ENCODE measurements at places on chromosomes 16 and 17.
A peak's percentile ranks its signal among the peaks of the same experiment; 100 is the strongest.

- no peak for DNase-seq
These were observed 9.5 kb upstream of the KSR1 start for GRCh38 chr17:27446569-27447301.

GRCh38 chr16:6281994-6282393 is 1050.7 kb upstream of the RBFOX1 start:
- no peak for DNase-seq

DNA sequence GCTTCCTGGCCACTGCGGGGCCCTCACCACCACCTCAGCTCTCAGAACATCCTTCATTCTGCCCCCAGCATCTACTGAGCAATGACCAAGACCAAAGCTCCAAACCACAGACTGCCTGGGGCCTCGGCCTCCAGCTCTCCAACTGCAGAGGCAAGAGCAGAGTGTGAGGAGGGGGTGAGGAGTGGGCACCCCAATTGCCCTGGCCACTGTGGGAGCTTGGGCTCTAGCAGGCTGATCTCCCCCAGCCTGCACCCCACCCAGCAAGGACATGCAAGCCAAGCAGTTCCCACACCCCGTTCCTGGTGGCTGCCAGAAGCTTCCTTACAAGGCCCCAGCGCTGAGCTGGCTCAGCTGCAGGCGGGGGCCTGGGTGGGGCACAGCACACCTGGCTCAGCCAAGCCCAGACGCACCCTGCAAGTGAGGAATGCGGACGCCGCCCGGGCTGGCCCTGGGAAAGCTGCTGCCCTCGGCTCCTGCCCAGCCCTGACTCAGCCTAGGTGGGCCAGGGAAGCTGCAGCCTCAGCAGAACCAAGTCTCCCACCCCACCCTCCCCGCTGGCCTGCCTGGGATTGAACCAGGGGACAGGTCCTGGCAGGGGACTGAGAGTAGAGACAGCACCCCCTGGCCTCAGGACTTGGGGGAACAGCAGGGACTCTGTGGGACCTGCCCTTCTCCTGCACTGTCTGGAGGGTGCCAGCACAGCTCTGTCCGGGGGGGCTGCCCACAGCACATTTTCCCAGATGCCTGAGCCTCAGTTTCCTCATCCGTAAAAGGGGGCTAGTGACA is 29.7 kb upstream of the KRT17 start:
- DNase-seq, result no peak

DNA sequence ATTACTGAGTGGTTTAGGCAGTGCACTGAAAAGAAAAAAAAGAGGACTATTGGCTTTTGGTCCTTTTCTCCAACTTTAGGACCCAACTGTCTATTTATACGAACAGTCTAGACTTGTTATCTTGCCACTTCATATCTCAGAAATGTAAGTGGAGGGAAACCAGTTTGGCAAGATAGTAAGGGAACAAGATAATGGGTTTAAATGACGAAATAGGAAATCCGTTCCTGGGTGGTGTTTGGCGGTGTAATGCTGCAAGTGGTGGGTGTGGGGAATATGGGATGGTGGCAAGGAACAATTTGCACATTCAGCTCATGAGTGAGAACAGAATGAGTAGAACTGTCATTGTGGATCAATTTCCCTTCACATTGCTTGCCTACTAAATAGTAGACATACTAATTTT is 44.7 kb downstream of the GRB7 start:
- no peak for DNase-seq

DNA sequence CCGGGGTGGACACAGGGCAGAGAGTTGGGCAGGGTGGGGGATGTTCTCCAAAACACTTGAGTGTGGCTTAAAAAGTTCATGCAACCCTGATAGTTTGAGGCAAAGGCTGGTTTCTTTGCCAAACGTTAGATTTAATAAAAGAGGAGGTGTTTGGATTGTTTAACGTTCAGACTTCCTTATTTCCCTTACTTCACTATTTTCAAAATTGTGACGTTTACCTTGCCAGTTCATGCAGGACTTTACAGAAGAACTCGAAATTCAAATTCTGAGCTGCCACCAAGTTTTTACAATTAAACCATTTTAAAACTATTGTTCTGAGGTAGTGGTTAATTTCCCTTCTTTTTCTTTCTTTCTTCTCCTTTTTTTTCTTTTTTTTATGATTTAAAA is 5.5 kb downstream of the SEC14L1 start:
- DNase-seq, result no peak

DNA sequence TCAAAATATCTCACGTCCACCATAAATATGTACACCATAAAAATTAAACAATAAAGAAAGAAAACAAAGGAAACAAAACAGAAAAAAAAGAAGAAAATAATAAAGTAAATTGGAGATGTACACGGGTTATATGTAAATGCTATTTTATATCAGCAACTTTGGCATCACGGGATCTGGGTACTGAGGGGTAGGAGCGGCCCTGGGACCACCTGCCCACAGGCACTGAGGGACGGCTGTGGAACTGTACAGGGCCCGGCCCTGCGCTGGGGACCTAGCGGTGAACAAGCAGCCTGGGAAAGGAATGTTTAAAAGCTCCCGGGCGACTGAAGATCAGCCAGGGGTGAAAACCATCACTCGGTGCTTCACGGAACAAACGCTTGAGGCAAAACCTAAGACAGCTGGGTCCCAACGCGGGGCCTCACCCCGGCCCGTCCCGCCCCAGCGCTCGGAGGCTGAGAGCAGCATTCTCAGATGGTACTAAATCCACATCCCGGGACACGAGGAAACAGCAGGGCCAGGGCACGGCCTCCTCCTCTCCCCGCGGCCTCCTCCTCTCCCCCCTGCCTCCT is 31.2 kb downstream of the NXN start:
- no peak for DNase-seq

DNA sequence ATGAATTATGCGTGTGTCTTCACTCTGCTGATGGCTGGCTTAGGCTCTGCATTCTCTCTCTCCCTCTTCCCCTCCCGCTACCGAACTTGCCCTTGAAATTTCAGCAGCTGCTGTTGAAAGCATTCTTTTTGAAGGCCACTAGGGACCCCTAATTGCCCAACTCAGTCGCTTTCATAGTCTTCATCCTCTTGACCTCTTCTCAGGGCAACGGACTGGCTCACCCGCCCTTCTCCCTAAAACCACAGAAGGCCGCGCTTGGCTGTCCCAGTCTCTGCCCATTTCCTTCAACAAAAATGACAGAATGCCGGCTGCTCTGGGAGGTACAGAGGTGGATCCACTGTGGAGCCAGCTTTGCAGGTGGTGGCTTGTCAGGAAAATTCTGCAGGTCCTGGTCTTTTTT is 21.0 kb upstream of the FMNL1 start:
- no peak for DNase-seq

GRCh38 chr16:49409121-49409520 is 35.5 kb downstream of the C16orf78 start:
- no peak for DNase-seq

- DNase-seq, result no peak
These were observed 45.6 kb upstream of the LCMT1 start for GRCh38 chr16:25065899-25066298.

DNA sequence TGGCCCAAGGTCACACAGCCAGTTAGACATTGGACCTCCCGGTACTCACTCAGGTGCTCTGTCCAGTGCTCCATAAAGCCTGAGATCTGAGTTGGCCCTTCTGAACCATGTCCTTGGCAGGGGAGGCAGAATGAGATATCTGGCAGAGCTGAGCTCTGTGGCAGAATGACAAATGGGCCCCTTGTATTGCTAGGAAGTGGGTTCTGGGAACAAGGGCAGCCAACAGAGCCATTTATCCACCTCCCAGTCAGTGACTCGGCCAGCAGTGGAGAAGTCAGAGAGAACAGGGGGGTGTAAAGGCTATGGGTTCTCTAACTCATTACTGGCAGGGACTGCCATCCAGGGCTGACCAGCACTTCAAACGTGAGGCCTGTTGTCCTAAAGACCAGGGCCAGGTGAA is 117.1 kb upstream of the NLRP1 start:
- DNase-seq, result no peak

DNA sequence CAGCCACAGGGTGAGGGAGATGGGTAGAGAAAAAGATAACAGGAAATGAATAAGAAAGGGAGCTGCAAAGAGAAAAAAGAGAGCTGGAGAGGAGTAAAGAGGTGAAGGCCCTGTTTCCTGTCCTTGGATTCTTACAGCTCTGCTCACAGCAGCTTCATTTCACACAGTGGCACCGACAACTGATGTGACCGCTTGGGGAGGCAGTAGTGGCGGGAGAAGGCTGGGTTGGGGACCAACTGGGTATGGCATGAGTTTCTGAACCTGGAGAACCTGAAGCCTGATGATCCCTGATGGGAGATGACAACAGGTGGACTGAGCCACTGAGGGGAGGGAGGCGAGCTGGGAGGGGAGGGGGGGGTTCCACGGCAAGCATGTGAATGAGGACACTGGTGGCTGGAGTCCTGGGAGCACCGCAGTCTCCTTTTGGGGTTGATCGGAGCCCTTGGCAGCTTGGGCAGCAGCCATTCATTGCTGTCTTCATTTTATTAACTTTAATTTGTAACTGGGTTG is 34.3 kb upstream of the TOB1 start:
- no peak for DNase-seq

DNA sequence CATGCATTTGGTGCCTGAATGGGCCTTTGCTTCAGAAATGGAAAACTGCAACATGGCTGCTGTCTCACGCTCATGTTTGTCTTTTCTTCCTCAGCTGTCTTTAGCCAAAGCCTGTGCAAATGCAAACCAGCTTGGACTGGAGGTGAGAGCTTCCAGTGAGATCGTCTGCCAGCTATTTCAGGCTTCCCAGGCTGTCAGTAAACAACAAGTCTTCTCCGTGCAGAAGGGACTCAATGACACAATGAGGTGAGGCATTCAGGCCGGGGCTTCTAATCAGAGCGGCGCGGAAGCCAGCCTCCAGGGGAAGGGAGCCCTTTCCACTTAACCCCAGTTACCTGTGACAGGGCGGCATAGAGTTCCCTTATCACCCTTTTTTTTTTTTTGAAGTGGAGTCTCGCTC is 14.3 kb downstream of the CCNF start:
- no peak for DNase-seq

DNA sequence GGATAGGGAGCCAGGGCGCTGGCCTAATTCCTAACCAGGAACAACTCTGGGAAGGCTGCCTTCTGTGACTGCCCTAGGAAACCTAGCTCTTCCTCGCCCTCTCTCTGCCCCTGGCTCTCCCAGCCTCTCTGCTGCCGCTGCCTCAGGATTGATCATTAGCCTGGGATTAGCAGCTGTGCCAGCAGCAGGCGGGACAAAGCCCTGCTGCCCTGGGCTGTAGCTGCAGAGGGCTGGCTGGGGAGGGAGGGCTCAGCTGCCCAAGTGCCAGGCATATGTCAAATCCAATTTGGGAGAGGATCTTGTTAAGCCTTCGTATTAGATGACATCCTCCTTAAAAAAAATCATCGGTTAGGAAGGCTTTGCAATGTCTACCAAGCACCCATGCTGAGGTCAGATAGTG is 144.8 kb upstream of the CCL2 start:
- DNase-seq, result no peak

GRCh38 chr17:57536289-57536688 is 208.8 kb downstream of the CCDC182 start:
- DNase-seq, result no peak

- DNase-seq, result no peak
These were observed 3.2 kb upstream of the WNT3 start for GRCh38 chr17:46821482-46822387.

DNA sequence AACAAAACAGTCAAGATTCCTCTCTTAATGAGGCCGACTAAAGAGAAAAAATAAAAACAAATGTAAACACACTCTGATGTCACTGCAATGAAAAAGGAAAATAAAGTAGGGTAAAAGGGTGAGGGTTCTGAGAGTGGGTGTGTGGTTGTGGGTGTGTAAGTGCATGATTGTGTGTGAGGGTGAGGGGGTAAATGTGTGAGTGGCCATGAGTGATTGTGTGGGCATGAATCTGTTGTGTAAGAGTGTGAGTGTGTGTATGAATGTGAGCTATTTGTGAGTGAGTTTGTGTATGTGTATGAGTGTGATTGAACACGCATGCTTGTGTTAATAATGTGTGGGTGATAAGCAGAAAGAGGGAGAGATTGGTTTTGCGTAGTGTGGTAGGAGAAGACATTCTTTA is 132.8 kb downstream of the CDH11 start:
- no peak for DNase-seq

DNA sequence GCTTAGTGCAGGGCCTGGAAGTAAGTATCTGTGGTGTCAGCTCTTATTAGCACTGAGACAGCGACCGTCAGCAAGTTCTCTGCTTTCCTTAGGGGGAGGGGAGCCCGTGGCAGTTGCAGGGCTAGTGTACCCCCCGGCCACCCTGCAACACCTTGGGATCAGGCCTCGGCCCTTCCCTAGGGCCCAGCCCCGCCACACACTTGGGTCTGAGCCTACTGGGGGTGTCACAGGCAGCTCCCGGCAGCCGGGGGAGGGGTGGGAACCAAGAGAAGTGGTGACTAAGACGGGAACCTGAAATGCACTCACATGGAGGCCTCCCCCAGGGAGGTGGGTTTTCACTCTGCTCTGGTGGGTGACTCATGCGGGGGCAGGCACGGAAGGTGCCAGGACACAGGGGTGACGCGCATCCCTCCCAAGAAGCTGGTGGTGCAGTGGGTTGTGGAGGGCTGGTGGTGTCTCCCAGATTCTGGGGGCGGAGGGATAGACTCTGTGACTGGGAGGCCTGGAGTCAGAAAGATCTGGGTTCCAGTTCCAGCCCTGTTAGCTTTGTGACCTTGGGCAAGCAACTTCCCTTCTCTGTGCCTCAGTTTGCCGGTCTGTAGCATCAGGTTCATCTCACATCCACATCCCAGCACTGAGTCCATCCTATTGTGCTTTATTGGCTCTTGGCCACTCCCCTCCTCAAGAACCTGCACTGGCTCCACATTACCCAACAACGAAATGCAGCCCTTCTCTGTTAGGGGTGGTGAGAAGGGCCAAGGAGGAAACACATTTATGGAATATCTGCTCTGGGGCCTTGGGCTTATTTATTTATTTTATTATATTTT is 44.5 kb downstream of the LAT start:
- DNase-seq, result peak; percentile 76

GRCh38 chr16:67528870-67529581 is 397 bp downstream of the RIPOR1 start:
- no peak for DNase-seq

DNA sequence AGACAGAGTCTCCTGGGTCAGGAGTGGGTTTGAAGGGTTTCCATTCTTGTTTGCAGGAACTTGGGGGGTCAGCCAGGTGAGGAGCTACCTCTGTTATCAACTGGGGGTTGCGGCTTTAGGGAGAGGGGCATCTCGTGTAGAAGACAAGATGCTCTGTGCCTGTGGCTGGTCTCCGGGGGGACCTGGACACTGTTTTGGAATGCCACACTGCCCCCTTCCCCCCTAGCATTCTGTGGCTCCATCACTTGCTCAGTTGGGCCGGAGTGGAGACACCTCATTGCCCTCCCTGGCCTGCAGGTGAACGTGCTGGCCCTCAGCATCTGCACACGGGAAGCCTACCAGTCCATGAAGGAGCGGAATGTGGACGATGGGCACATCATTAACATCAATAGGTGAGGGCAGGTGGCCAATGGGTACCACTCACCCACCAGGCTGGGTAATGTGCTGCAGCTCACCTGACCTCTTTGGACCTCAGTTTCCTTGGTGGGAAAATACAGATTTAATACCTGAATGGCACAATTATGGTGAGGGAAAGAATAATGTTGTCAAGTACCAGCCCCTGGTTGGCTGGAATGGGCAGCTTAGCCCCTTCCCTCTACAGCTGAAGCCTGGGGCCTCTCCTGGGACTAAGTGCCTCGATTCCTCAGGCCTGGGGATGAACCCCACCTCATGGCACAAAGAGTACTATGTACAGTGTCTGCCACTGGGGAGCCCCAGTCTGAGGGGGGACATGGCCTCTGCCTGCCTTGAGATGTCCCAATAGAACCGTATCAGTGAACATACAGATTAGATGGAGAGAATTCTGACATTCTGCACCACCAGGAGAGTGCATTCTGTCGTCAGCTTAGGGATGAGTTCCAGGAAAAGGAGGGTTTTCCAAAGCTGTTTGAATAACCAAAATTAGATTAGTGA is 3.3 kb upstream of the MRM1 start:
- no peak for DNase-seq

Data from CD4-positive, alpha-beta T cell (primary cell).